ENCODE measurements at places on chromosomes 5 and 9.

GRCh38 chr5:149268928-149269557 is 2.6 kb upstream of the AFAP1L1 start:
- DNase-seq = peak; percentile 35

- DNase-seq = no peak
Observed at GRCh38 chr5:133977858-133978257, 9.4 kb upstream of the C5orf15 start.

DNA sequence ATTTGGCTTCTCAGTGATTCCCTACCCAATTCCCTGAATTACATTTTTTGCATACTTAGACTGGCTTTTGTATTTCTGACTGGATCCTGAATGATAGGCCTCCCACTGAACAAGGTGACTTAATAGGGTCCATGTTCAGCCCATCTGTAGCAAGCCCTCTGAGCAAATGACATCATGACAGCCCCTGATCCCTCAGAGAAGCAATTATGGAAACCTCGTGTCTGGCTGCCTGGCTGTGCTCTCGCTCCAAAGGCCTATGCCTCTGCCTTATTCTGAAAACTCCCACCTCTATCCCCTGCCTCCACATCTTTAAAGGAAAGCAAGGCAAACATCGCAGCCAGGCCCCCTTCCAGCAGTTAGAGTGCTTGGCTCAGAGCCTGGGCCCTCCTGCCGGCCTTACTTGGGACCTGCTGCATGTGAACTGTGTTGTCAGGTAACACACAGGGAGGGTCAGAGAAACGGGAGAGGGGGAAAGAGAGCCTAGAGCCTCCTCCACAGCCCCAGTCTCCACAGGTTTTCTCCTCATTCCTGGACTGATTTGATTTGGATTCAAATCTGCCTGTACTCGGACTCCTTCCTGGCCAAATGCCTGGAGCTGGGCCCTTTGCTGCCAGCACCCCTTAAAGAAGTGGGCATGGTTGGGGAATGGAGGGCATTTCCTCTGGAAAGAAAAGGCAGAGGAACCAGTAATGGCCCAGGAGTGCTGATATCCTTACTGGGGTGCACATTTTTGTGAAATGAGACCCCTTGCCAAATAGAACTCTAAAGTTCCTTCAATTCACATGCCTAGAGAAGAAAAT is 3.8 kb downstream of the DCANP1 start:
- no peak for DNase-seq

DNA sequence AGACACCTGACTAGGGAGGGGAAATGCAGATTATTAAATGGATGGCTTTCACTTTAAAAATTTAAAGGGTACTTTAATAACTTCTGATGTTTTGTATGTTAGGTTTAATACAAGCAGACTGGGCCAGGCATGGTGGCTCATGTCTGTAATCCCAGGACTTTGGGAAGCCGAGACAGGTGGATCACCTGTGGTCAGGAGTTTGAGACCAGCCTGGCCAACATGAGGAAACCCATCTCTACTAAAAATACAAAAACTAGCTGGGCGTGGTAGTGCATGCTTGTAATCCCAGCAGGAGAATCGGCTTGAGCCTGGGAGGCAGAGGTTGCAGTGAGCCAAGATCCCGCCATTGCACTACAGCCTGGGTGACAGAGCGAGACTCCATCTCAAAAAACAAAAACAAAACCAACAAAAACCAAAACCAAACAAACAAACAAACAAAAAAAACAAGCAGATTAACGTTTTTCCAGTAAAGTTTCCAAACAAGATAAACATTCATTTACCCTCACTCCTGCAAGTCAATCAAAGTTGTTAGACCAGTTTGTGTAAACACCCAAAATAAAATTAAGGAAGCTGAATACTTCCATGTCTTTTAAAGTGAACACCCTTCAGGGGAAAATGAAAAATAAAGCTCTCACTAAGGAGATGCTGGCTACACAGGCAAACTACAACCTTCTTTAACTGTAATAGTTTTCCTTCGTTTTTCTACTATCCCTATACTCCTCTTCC is 14.1 kb downstream of the ETF1 start:
- DNase-seq = no peak

- DNase-seq = no peak
Observed at GRCh38 chr5:170632266-170632984, 128.6 kb downstream of the KCNIP1 start.

Measured in COR-L47 (cell line).